ENCODE measurements at places on chromosomes 4 and X.

GRCh38 chrX:71629467-71629866 is 11.2 kb upstream of the CXCR3 start:
- DNase-seq: peak; percentile 18

DNA sequence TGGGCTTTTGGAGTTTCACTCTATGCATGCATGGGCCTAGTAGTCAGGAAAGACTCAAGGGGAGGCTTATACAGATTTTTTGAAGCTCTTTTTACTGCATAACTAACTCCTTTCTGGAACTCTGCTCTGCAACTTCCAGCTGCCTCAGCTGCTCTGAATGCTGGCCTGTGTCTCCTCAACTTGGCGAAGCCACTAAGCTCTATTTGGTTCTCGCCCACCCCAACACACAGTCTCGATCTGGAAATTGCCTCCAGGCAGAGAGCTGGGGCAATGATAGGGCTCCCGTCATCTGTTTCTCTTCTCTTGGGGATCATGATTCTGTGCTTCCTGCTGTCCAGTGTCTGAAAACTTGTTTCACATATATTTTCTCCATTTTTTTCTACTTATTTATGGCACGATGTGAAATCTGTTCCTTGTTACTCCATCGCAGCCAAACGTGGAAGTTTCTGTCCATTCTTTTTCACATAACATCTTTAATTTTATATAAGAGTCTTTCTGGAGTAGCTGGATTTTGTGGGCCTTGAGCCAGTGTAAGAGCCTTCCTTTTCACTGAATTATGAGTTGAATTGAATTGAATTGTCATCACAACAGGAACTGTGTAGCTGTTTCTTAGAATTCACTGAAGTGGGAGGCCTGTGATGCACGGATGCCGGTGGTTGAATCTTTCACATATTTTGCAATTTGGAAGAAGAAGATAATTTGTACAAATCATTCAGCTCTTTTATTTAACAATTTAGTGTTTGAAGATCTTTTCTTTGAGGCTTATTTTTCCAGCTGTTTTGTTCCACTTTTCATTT is 9.0 kb downstream of the ZNF275 start:
- DNase-seq: no peak

- no peak for DNase-seq
These were observed 58.0 kb downstream of the SLC2A9 start for GRCh38 chr4:9963328-9963727.

GRCh38 chr4:105627620-105628019 is 75.2 kb downstream of the ARHGEF38 start:
- DNase-seq: no peak

DNA sequence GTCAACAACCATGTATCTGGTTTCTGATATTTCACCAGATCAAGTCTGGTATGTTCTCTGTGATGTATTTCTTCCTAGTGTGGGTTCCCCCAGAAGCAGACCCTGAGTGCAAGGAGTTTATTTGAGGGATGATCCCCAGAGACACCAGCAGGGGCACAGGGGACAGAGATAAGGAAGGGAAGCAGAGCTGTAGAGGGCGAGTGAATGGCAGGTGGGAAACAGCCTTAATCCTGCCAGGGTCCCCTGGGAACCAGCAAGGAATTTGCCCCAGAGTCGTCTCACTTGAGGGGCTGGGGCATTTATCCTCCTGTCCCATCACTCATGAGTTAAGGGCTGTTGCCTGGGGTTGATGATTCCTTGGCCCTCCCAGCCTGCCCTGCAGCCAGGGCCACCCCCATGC is 206.4 kb upstream of the BCOR start:
- DNase-seq: no peak

- DNase-seq: no peak
These were observed 1.2 kb upstream of the AMER1 start for GRCh38 chrX:64206556-64207162.

All from renal cortex interstitium (tissue), 15 donors.